ENCODE measurements at places on chromosomes 7 and 10.

- no peak for DNase-seq
These were observed 52.9 kb downstream of the ZNF22 start for GRCh38 chr10:45053569-45054100.

- no peak for DNase-seq
These were observed 73.4 kb downstream of the GOLGA7B start for GRCh38 chr10:97923057-97923456.

DNA sequence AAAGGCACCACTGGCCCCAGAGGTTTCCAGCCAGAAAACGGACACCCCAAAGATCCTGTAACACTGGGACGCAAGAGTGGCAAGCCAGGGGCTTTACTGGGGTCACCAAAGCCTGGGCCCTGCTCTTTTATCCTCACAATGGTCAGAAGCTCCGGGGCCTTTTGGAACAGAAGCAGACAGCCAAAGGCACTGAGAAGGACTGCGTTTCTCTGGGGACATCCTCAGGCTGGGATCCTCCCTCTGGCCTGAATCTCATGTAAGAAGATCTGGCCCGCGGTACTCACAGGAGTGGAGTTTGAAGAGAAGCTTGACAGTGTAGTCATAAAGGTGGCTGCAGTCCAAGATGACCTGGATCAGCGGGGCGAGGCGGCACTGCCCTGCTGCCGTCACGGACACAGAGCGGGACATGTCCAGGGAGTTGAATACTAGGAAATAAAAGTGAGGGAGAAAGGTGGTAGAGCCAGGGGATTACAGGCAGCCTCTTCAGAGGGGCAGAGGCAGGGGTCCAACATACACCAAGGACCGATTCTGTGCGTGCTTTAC is 81.4 kb downstream of the SPDYE5 start:
- no peak for DNase-seq

- peak; percentile 11 for DNase-seq
These were observed 131.0 kb upstream of the C1GALT1 start for GRCh38 chr7:7051206-7051877.

DNA sequence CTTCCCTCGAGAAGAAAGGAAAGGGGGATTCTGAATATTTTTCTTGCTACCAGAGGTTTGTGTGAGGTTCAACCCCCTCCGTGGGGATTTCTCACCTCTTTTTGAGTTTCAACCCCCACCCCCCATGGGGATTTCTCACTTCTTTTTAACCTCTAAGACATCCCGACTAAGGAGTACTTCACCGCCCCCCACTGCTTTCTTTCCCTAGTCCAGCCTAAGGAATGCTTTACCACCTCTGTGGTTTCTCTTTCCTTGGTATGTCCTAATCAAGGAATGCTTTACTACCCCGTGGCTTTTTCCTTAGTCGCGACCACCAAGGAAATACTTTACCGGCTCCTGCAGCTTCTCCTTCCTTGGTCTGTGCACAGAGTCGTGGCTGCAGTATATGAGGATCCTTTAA is 149.4 kb downstream of the LYZL1 start:
- no peak for DNase-seq

DNA sequence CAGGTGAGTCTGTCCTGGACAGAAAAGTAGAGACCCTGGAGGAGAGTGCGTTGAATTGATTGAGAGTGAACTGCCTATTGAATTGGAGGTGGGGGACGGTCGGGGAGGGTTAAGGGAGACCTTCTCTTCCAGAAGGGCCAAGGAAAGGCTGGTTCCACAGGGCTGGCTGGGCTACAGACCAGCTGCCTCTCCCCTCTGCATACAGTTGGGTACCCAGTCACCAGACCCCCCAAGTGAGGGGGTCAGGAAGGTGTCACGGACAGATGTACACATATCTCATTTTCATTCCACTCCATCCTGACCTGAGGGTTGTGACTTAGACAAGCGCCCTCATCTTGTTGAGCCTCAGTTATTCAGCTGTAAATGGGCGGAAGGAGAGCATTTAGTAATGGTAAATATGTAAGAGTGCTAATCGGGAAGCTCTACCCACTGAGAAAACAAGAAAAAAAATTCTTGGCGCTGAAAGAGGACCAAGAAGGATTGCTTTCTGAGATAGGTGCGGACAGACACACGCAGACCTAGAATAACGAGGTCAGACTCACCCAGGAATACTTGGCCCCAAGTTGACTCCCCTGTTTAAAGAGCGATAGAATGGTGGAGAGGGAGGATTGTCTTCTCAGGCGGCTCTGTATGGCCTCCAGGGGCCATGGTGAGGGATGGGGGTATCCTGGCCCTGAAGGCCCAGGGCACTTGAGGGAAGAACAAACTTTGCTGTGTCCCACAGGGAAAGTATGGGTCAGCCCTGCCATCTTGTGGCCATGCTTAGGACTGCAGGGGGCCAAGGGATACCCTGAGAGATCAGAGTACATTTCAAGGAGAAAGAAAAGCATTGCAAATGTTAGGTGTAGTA is 7.2 kb upstream of the MBL2 start:
- DNase-seq: peak; percentile 37

DNA sequence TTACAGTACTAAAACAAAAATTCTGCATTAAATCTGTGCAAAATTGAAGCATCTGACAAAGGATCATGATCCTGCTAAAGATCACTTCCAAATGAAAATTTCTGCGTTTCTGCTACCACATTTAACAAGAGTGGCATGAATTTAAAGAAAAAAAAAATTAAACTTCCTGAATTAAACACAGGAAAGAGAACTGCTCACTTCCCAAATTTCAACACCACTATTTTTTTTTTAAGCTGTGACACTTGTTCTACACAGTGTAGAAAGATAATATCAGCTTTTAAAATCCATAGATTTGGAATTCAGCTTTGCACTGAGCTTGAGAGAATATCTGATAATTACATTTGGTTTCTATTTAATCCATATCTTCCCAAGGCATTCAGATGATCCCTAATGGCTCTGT is 73.6 kb downstream of the EPC1 start:
- no peak for DNase-seq

DNA sequence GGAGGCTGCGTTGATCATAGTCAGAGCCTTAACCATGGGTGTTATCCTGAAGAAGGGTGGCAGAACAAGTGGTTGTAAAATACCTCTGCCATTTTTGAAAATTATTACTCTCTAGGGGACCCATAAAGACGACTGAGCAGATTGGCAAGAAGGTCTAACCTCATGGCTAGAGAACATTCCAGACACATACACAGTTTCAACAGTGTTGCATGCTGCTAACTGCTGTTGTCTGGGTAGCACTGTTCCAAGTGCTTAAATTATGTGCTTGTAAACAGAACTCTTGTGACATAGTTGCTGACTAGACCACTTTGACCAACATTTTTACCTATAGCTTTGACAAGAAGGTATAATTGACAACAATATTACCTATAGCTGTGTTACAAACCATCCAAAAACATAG is 46.1 kb upstream of the FOXP2 start:
- DNase-seq: no peak

- no peak for DNase-seq
These were observed 634.7 kb downstream of the KCNMA1 start for GRCh38 chr10:77002872-77003271.

DNA sequence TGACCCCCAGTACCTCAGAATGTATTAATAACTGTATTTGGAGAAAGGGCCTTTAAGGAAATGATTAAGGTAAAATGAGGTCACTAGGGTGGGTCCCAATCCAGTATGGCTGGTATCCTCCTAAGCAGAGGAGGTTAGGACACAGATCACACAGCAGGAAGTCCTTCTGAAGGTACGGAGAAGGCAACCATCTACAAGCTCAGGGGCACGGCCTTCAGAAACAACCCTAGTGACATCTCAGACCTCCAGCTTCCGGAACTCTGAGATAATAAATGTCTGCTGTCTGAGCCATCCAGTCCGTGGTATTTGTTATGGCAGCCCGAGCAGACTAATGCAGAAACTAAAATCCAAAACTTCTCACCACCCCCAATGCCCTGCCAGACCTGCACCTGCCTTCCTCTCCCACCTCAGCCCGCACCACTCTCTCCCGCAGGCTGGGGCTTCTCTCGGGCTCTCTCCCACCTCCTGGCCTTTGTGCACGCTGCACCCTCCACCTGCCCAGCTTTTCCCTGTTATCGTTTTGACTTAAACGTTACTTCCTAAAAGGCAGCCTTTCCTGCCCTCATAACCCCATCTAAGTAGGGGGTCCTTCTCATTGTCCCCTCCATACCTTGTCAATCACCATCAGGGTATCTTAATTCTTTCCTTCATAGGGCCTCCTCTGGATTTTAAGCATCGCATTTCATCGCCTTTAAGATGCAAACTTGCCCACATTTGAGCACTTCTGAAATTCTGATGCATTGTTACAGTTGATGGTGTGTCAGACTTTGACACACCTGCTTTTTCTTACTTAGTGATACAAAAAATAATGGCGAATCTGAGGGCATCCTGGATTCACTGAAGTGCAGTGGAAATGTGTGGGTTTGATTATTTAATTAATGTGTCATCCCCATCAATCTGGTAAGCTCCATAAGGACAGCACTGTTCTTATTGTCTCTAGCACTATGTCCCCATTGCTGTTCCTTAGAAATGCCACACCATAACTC is 32.2 kb upstream of the AQP1 start:
- DNase-seq: no peak

- DNase-seq: no peak
These were observed 253.1 kb downstream of the PRKG1 start for GRCh38 chr10:51327432-51327831.

DNA sequence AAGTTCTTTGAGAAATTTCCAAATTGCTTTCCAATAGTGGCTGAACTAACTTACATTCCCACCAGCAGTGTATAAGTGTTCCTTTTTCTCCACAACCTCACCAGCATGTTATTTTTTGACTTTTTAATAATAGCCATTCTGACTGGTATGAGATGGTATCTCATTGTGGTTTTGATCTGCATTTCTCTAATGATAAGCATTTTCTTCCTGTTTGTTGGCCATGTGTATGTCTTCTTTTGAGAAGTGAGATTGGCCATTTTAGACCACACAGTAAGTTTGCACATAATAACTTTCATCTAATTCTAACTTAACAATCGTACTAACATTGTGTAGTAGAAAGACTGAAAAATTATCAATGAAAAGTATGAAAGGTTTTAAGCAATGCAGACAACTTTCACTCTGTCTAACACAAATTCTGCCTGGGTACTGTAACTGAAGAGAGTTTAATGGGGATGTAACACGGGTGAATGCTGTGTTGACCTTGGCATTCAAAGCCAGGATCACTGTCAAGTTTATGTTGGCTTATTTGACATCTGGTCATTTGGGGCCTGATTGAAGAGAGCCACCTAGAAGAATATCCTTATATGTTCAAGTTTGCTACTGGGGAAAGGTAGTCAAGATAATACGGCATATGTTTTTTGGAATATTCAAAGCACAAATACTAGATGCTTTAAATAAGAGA is 50.4 kb downstream of the FAM171A1 start:
- no peak for DNase-seq

DNA sequence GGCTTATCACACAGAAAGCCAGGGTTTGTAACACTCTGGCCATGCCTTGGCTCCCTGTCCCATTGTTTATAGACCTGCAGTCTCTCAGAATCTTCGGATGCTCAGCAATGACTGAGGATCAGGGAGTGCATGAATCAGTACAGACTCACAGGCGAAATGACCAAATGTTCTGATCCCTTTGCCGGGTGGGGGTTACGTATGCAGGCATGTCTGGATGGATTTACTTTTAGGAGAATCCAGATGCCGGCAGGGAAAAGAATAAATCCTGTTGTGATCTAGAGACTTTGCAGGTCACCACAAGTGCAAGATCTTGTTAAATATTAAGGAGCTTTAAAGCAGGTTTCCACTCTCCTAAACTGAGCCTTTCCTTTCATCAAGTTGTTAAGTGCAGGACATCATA is 149.5 kb downstream of the SFMBT2 start:
- peak; percentile 62 for DNase-seq

DNA sequence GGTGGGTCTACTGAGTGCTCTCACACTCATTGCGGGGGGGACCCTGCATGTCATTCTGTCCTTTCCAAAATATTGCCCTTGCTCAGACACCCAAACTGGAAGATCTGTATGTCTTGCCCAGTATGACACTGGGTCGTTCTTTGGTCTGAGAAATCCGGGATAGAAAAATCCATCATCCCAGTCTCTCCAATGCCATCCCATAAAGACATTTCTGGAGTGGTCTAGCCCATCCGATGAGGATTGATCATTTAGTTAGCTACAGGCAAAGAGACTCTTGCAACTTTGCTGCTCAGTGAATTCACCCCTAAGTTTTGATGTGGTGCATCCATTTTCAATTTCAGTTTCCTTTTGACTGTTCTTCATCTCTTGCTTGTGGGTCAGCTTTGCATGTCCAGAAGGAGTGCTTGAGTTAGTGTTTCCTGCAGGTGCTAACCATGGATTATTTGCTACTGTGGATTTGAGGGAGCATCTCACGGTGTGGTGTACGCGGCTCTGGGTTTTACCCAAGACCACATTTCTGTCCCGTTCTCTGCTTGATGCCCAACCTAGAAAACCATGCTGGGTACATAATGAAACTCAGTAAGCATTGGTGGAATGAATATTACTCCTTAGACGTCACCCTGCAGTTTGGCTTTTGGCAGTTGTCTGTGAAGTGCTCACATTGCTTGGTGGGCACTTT is 247.0 kb upstream of the MKI67 start:
- DNase-seq: no peak

- no peak for DNase-seq
These were observed 22.2 kb downstream of the SUGCT start for GRCh38 chr7:40156988-40157387.

DNA sequence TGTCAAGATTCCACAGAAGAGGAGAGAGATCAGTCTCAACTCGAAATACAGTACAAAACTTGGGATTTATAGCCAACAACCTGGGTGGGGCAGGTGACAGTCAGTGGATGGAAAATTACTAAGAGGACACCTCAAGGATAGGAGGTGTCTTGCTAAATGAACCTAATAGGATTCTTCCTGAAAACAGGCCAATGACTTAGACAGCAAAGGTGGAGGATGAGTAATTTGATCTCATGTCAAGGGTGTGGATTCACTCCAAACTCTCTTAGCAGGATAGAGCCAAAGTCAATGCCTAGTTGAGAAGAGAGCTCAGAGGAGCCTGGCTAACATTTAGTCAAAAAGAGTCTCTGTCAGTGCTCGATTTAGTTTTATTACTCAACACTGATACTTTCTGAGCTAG is 106.7 kb upstream of the INSYN2A start:
- DNase-seq: no peak

GRCh38 chr10:89278034-89278535 is 23.8 kb upstream of the IFIT2 start:
- DNase-seq: peak; percentile 95

DNA sequence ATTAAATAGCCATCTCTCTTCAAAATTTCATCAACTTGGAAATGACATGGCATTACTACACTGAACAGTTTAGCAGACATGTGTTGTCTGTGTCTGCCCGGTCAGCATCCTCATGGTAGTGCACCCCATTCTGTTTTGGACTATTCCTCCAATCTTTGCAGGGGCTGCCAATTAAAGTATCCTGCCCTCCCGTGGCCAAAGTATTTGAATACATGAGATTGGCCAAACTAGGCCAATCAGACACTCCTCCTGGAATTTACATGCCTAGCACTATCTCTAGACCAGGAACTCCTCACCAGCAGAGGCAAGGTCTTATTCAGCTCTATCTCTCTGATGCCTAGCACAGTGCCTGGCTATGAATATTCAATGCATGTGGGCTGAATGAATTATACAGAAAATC is 4.4 kb downstream of the SHTN1 start:
- no peak for DNase-seq

GRCh38 chr10:93821051-93821772 is 63.5 kb downstream of the LGI1 start:
- DNase-seq: peak; percentile 51
